T follicular helper cell (primary cell): ENCODE measurements at places on chromosomes 16 and 17.

- DNase-seq, result no peak
Observed at GRCh38 chr17:76700270-76700616, 10.5 kb downstream of the MXRA7 start.

DNA sequence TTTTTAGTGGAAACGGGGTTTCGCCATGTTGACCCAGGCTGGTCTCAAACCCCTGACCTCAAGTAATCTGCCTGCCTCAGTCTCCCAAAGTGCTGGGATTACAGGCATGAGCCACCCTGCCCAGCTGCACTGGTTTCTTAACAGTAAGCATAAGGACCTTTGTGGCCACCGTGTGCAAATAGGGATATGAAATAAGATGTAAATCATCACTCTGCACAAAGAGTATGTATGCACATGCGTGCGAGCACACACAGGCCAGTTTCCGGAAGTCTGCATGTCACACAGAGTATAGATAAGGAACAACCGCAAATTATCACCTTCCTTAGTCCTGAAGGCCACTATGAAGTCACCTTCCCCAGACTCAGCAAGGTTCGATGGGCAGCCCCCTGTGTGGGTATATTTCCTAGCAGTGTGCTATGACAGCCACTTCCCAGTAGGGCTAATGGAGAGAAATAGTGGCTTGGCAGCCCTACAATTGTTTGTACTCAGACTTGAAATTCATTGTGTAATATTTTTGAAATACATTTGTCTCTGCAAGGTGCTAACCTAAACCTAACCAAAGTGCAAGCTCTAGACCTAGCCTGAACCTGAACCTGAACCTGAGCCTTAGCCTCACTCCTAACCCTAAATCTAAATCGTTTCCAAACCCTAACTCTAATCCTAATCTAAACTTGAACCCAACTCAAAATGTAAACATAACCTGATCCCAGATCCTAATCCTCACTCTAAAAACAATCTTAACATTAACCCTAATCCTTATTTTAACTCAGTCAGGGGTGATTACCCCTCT lies 48.4 kb upstream of the SKAP1 start:
- DNase-seq, result no peak

DNA sequence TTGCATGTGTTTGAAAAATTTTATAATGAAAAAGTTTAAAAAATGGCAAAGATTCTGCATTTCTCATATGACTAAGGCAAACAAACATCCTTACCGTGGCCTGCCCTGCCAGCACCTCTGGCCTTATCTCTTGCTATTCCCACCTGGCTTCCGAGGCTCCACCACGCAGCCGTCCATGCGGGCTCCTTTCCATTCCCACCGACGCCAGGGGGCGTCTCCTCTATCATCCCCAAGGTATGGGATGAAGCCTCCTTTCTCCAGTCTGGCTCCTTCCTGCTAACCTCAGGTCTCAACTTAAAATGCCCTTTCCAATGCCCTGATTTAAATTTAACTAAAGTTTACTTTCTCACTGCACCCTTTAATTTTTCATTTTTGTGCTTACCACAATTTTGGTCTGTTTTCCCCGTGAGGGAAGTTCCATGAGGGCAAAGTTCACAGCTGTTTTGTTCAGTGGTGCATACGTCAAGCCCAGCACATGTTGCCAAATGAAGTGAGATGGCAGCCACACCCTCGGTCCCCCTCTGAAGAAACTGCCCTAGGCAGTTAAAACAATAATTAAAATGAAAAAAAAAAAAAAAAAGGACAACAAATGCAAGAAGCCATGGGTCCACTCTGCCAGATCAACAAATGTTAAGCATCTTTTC lies 13.3 kb upstream of the SDK2 start:
- no peak for DNase-seq

GRCh38 chr16:66878067-66878466 lies 2.2 kb upstream of the PDP2 start:
- DNase-seq, result no peak

GRCh38 chr16:10824111-10824893 lies 5.7 kb upstream of the TVP23A start:
- no peak for DNase-seq

GRCh38 chr16:30741461-30741914 lies 6.7 kb upstream of the PHKG2 start:
- no peak for DNase-seq

GRCh38 chr16:83552228-83552627 lies 255.6 kb upstream of the HSBP1 start:
- DNase-seq, result no peak

DNA sequence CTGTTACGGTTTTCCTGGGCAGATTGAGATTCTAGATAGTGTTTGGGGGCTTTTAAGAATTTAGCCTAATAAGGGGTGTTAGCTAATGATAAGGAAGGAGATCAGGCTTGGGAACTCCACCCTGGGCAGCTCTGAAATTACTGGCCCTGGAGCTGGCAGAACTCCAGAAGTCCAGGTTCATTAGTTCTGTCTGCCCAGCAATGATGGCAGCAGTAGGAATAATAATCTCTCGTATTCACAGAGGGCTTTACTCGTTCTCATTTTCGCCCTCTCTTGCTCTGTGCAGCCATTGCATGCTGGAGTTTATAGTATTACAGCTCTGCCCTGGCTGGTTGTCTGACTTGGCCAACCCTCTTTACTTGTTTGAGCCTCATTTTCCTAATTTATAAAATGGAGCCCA lies 216.0 kb downstream of the HAPSTR1 start:
- no peak for DNase-seq

- DNase-seq, result no peak
Observed at GRCh38 chr17:37051833-37052232, 103.1 kb downstream of the AATF start.

GRCh38 chr16:48525201-48526057 lies 84.6 kb downstream of the N4BP1 start:
- DNase-seq, result no peak

DNA sequence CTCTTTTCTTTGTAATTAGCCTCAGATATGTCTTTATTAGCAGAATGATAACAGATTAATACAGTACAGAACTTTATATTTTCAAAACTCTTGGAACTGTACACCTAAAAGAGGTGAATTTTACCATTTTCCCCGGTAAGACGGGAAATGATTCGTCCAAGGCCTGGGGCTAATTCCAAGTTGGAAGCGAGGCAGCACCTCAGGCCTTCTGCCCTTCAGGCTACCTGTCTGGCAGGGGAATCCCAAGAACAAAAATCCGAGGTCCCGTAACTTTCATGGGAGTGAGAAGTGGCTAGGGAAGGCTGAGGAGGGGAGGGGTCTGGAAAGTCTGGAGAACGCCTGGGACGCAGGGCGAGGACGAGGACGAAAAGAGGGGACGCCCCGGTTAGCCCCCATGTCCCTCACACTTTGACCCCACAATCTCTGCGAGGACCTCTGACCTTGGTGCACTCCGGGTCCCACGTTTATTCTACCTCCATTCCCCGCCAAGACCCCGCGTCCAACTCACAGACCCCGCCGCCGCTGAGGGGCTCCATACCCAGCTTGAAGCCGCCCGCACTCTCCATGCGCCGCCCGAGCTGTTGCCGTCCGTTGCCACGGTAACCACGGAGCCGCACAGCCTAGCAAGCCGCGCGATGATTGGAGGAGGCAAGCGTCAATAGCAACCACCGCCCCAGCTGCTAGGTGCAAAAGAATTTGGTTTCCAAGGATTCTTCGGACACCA lies at the start of gene HYDIN:
Gene HYDIN, minus strand, starts transcription at position 601 of the 724 bp plus-strand sequence. CDS start 43,827 bp downstream, outside the sequence.
- DNase-seq, result no peak
